ENCODE measurements at places on chromosomes 11 and 22.

- DNase-seq: no peak
Measured at GRCh38 chr22:40716116-40716515, 36.8 kb downstream of the MCHR1 start.

- DNase-seq: no peak
Measured at GRCh38 chr11:71269603-71270511, 17.5 kb upstream of the SHANK2 start.

DNA sequence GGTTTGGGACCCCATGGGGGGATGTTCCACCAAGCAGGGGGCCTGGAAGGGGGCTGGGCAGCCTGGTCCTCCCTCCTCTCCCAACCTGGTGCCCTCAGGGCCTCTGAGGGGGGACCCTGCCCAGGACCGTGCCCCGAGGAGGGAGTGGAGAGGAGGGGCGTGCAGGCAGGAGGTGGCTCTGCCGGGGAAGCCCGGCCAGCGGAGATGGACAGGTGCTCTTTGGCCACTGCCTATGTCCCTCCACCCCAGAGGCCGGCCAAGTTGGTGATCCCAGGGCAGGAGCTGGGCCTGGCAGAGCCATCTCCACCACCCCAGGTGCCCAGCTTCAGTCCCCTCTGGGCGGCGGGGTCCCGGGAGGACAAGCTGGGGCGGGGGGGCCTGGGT lies 2.4 kb downstream of the MUC2 start:
- no peak for DNase-seq

- DNase-seq: peak; percentile 45
Measured at GRCh38 chr22:46003271-46004091, 26.5 kb upstream of the WNT7B start.

GRCh38 chr22:19795617-19796008 lies 35.0 kb downstream of the TBX1 start:
- no peak for DNase-seq
